Activated CD4-positive, alpha-beta T cell treated with anti-CD3 and anti-CD28 coated beads, Interleukin-2, amount 50 U/mL, for 4 hours (primary cell): ENCODE measurements at places on chromosomes 13 and 19.
A peak's percentile ranks its signal among the peaks of the same experiment; 100 is the strongest.

DNA sequence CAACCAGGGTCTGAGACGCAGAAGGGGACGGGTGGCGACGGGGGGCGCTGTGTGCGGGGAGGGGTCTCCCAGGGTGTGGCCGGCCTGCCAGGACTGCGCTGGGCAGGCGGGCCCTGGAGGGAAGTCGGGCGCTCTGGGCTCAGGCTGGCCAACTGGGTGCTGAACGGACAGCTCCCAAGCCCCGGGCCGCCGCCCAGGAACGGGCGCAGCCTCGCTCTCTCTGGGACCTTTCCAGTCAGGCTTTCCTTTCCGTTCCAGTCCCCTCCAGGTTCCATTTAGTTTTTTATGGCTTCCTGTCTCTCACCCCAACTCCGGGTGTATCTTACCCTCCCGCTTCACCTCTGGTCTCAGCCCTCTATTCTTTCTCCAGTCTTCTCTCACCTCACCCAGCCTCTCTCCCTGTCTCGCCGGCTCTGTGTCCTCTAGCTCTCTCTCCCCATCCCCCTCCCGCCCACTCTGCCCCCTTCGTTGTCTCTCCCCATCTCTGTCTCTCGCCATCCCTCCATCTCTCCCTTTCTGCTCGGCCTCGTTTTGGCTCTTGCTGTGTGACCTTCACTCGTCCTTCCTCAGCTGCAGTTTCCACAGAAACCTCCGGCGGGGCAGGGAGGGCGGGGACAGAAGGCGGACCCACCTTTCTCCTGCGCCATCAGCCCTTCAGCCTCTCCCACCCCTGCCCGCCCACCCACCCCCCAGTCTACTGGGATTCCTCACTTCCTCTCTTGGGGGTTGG is 3.3 kb upstream of the ATP1A3 start:
- peak; percentile 13 for DNase-seq

GRCh38 chr13:27680465-27680864 is 58.8 kb downstream of the POLR1D start:
- no peak for DNase-seq

DNA sequence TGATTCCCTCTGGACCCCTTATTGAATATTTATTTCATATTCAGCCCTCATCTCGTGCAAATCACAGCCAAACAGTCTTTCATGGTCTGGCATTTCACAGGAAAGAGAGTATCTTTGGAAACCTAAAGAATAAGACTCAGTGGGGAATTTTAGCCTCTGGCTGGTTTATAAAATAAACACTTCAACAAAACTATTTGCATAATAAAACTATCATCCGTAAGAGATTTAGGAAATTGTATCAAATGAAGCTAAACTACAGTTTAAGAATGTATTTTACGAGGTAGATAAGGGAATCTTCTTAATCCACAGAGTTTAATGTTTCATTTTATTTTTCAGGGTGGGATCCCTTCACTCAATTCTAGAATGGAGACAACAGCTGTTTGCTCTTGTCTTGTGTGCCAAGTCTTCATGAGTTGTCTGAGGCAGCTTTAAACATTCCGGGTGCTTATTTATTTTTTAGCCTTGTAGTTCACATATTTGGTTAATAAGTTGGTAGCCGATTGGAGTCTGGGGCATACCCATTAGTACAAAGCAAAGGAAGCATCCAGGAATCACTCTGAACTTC is 634.4 kb upstream of the KLF12 start:
- DNase-seq: no peak

DNA sequence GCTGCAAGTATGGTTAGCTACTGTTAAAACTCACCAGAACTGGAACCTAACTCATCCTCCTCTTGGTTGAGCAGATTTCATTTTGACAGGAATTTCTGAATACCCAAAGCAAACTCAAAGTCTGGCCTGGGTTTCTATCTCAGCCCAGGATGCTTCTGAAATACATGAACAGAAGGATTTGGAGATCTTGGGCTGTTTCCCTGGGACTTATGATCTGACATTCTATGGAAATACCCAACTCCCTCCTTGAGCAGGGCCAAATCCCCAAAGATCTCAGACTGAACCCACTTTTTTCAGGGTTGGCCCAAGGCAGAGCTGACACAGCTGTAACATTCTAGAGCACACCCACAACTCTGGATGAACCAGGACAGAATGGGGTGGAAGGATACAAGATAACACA is 1.1 kb upstream of the ITM2B start:
- DNase-seq: no peak

GRCh38 chr19:13938301-13939064 is at the start of gene PODNL1:
TSS of gene PODNL1 (minus strand) at chr19:13938417. CDS start at chr19:13938181, 236 bp downstream.
- no peak for DNase-seq

DNA sequence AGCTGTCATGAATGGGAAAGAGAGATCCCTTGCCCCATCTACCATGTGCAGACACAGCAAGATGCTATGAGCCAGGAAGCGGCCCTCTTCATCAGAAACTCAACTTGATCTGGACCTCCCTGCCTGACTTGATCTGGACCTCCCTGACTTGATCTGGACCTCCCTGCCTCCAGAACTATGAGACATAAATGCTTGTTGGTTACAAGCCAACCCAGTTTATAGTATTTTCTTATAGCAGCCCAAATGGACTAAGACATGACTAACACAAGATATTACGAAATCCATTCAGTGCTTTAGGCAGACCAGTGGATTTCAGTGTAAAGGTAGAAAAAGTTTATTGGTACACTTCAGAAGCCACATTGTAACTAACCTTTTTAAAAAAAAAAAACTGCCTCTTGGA is 15.6 kb downstream of the PCID2 start:
- DNase-seq: no peak

DNA sequence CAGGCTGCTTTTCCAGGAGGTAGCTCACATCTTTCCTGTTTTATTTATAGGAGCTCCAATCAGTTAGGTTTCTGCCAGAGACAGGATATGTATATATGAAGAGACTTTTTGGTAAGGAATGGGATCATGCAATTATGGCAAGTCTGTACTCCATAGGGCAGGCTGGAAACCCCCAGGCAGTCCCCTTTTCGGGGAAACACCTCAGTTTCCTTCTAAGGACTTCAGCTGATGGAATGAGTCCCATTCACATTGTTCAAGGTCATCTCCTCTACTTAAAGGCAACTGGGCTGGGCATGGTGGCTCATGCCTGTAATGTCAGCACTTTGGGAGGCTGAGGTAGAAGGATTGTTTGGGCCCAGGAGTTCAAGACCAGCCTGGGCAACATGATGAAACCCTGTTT is 10.9 kb upstream of the SLC25A42 start:
- no peak for DNase-seq

- DNase-seq: no peak
Observed at GRCh38 chr13:105902396-105902795, 633.1 kb downstream of the EFNB2 start.

GRCh38 chr13:70568571-70568970 is 460.3 kb upstream of the KLHL1 start:
- DNase-seq: no peak

DNA sequence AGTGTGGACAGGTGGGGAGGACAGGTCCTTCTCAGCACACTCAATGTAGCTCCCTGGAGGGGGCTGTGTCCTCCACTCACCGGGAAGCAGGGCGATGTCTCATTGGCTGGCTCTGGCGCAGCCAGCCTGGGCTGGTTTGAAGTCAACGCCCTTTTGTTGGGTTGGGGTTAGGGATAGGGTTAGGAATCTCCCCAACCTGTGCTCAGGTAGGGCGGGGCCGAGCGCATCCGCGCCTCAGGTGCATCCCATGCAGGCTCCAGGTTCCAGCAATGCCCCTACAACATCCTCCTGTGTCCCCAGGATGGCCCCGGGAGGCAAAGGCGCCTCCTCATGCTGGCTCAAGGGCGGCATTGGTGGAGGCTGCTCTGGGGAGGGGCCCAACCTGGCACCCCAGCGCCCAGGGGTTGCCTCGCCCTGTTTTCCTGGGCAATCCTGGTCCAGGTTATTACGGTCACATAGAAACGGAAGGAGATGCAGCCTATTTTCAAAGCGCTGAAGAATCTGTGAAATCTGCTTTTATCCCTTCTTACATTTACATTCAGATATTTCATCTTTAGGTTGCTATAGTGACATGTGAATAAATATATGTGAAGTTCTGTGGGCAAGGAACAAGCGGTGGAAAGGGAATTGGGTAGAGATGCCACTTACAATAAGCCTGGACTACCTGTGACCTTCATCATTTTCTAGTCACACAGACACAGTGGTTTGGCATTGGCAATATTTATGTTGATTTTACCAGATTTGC is 74.3 kb downstream of the TM9SF2 start:
- no peak for DNase-seq

DNA sequence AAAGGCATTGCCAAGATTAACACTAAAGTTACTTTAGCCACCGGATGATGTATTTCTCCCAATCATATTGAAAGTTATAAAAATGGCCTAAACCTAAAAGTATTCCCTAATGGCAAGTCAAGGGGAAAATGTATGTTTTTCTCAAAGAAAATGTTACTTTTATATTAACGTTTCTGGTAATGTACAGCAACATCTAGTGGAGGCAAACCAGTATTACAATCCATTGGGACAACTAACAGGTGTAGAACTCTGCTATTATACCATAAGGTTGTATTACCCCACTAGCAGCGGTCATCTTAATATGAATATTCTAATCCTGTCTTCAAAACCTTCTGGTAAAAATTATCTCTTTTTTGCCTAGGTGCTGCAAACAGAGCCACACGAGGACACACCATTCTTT is 69.2 kb downstream of the ZNF100 start:
- no peak for DNase-seq

DNA sequence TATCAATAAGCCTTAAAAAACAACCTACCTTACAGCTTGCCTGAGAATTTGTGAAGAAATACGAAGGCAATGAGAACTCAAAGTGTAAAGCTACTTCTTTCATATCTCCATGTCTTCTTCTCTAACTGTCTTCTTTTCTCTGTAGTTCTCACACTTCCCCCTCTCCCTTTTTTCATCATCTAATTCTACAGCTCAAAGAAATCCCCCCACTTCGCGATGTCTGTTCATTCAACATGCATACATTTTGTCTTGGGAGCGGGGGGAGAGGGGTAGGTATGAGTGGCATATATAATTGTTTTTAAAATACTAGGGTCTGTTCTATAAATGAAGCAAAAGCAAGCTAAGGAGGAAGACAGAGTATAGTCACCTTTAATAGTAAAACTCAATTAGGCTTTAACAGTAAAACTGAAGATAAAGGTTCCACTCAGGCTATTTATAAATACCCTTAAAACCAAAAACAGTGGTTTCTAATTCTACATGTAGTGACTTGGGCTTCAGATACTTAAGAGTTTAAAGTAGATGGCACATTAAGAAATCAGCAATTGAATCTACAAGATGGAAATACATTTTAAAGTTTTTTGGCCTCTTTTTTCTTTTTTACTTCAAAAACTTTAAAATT is 106.9 kb downstream of the KLF12 start:
- no peak for DNase-seq

DNA sequence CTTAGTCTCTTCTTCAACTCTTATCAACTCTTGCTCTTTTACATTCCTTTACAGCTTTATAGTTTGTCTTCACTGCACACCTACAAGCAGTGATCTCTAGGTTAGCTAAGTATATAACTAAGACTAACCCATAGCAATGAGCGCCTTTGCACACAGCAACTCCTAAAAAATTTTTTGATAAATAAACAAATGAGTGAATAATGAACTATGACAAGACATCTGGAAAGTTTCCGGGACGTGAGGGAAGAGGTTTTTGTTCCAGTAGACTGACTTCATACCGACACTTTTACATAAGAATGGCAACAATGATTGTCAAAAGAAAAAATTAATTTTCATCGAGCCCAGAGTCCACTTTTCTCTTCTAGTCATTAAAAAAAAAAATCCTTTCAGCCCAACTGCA is 98.3 kb downstream of the ELF1 start:
- no peak for DNase-seq

DNA sequence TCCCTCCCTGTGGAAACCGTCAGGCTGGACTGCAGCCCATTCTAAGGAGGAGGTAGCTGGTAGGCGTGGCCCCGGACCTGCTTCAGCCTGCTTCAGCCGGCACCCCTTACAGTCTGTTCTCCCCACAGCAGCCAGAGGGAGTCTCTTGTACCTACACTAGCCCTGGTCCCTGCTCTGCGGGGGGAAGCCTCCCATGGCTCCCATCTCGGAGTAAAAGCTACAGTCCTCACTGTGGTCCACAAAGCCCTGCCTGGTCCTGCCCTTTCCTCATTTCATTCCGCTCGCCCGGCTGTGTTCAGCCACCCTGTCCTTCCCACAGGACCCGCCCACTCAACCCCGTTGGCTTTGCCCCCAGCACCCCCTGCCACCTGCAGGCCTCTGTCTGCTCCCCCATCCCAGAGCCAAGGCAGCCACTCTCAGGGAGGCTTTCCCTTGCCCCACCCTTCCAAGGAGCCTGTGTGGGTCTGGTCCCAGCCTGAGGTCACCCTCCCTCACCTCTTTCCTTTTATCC is 1.3 kb downstream of the PGLYRP1 start:
- no peak for DNase-seq

GRCh38 chr13:31409678-31410356 is 210.0 kb downstream of the B3GLCT start:
- no peak for DNase-seq

- DNase-seq: no peak
Observed at GRCh38 chr13:26557051-26557392, 461 bp upstream of the WASF3 start.

DNA sequence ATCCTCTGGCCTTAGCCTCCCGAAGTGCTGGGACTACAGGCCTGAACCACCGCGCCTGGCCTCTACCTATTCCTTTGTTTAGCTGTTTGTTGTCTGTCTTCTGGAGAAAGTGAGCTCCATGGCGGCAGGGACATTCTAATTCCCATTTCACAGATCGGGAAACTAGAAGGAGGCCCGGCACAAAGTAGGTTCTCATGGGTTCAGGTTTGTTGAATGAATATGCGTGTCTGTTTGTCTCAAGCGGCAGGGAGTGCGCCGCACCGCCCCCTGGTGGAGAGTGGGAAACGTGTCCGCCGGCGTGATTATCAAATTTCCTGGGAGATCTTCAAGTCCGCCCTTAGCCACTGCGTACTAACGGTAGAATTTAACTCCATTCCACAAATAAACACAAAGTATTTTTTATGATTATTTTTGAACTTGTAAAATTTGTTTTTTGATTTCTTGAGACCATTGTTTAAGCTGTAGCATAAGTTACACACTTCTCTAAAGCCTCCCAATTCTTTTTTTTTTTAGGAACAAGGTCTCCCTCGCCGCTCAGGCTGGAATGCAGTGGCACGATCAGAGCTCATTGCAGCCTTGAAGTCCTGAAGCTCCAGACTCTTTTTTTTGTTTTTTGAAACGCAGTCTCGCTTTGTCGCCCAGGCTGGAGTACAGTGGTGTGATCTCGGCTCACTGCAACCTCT is 8.9 kb upstream of the CCDC9 start:
- DNase-seq: peak; percentile 75

GRCh38 chr19:56086671-56087430 is 34.2 kb downstream of the ZNF787 start:
- DNase-seq: no peak

GRCh38 chr19:48858984-48859710 is 9.3 kb downstream of the PLEKHA4 start:
- DNase-seq: peak; percentile 73

GRCh38 chr19:53545271-53546065 is 7.5 kb downstream of the ZNF331 start:
- no peak for DNase-seq
